Hepatocyte (in vitro differentiated cells): ENCODE measurements at places on chromosomes 5 and 9. TPM values are rescaled to one million over a fixed set of nuclear protein-coding genes. Genes with fewer than 3 reads are reported as not detected.

DNA sequence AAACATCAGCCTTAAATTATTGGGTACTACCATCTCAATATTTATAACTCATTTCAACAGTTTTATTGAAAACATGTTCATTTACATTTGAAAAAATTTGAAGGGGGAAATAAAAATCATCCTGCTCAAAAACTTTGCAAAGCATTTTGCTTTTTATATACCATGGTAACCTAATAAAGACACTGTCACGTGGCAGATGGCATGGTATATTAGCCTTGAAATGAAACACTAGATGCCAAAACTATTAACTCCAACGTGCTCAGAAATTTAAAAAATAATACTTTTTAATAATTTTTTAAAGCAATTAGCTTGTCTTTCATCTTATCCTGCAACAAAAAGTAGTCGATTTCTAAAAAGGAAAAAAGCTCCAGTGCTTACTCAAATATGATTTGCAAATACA is 88.6 kb upstream of the NFIB start:
- no peak for DNase-seq

Gene ZDHHC21
- 3.7 and 4.7 TPM in 2 replicates for polyA plus RNA-seq

DNA sequence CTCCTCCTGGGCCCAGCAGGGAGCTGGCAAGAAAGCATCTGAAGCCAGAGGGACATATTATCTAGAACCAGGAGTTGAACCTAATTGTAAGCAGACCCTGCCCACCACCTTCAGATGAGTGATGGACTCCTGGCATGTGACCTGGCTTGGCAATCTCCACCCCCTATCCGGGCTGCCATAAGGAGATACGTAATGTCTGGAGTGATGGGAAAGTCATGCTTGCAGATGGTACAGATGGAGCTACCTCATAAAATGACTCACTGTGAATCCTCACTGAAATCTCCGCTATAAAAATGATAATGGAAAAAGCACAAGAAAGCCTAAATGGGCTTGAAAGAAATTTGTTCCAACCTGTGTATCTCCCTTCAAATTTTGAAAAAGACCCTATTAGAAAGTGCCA is 157.5 kb downstream of the DMRT2 start:
- no peak for DNase-seq

Gene ALDH1A1
- polyA plus RNA-seq: 201 and 243 TPM in 2 replicates

DNA sequence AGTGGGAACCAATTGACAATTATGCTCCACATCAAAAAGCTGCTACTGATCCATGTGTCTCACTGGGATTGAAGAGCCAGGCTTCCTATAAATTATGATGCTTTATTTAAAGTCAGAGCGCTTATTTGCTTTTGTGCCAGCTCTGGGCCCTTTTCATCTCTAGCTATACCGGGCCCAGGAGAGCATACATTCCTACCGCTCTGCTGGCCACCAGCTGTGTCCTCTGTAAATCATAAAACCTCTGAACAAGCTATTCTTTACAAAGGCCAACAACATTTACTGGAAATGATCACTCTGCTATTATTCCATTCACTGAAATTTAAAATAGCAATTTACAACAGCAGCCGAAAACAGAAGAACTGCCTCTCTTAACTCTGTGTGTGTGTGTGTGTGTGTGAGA is 86.6 kb downstream of the ZNF608 start:
- no peak for DNase-seq

- peak; percentile 14 for DNase-seq
Measured at GRCh38 chr9:84667571-84668195, 1.8 kb upstream of the NTRK2 start.

DNA sequence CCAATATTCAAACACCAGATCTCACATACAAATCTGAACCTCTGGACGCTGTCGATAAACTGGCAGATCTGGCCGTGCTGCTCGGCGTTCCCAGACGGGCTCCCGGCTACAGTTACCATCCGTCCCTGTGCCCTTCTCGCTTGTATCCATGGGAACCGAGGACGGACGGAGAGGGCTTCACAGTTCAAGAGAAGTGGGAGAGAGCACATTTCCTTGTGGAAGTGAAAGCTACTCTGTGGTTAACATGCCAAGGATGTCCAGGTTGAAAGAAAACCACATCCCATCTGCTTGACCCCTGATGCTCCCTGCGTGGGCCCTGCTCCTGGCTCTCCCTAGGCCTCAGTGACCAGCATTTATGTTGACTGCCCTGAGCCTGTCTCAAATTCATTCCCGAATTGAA is 6.3 kb upstream of the DBN1 start:
- no peak for DNase-seq

DNA sequence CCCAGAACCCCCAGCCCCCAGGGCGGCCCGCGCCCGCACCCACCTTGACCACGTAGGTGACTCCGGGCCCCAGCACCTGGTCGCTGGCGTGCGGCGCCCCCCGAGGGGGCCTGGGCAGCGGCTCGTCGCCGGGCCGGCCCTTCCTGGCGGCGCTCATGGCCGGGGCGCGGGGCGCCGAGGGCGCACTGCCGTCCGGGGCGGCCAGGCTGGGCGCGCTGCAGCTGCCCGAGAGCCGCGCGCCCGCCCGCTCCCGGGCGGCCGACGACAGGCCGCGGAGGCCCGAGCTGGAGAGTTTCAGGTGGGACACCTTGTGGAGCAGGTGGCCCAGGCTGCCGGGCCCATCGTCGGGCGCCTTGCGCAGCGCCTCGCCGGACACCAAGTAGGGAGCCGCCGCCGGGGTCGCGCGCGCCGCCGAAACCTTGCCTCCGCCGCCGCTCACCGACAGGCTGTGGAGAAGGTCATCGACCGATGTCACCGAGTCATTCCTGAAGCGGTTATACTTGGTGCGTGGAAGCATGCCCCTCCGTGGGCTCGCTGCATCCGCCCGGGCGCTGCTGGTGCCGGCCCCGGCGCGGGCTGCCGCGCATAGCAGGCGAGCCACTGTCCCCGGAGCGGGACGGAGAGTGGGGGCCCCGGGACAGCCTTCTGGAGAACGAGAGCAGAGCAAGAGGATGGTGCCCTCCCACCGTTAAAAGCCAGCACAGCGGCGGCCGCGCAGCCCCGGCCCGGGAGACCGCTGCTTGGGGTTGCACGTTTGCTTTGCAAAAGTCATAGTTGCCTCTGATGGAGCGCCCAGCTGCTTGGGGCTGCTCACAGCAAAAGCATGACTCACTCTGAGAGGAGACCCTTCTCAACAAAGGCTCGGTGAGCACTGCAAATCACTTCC is at the start of gene SHC3:
Gene SHC3 (minus strand): TSS at position 875 of the 886 bp plus-strand sequence. CDS start 358 bp downstream, at position 517.
- DNase-seq: peak; percentile 23

DNA sequence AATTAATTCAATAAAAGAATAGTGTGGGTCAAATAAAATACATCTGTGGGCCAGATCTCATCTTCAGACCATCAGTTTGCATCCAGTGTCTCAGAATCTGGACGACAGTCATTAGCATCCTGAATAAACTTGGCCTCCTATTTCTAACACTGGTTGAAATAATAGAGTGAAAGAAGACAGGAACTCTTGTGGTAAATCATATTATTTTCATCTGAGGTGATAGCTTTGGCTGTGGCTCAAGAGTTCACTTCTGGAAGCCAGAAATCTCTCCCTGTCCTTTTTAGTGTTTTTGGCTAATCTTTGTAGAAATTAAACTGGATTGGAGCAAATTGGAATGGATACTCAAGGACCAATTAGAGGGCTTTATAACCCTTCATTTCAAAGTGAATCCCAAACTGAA is 63.4 kb upstream of the HMHB1 start:
- no peak for DNase-seq

- DNase-seq: no peak
Measured at GRCh38 chr9:83384214-83384613, 154.0 kb downstream of the FRMD3 start.

Gene MZB1
- polyA plus RNA-seq: 0.30 TPM in 1 of 2 replicates, not detected in the other

- DNase-seq: peak; percentile 38
Measured at GRCh38 chr9:6229619-6230018, 14.0 kb downstream of the IL33 start.

DNA sequence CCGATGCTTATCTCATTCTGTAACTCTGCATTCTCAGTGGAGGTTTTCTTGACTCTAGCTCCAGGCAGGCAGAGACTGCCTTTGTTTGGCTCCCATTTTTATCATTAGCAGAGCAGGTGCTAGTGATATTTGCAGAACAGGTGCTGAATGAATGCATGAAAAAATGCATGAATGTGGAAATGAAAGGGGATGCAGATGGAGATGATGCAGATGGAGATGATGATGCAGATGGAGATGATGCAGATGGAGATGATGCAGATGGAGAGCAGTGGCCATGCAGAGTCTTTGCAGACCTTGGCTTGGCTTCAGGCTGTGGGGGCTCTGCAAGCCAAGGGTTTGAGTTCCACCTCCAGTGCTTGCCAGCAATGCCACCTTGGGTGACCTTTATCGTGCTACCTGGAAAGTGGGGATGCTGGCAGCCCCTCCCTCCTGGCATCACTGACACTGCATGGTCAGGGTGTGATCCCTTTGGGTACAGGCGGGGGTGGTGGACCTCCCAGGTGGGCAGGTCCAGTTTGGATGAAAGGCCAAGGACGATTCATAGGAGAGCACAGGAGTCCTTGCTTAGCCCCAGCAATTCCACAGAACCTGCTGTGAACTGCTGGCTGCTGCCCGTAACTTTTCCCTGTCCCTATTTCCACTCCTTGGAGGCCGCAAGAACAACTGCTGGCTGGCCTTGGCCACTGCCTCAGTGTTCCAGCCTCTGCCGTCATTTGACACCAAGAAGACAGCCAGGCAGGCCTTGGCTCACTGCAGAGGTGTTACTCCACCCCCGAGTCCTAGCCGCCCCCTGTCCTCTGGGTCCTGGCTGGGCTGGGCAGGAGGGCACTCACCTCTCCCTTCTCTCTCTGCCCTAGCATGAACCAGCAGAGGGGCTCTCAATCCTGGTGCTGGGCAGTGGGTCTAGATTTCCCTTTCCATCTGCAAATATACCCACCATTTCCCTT is 33.0 kb downstream of the ERGIC1 start:
- DNase-seq: no peak

GRCh38 chr5:179475208-179475751 is 75.1 kb upstream of the RUFY1 start:
- DNase-seq: no peak

GRCh38 chr5:14295610-14296009 is 152.5 kb downstream of the TRIO start:
- no peak for DNase-seq

Gene PCDH12
- 0.06 and 0.42 TPM in 2 replicates for polyA plus RNA-seq

DNA sequence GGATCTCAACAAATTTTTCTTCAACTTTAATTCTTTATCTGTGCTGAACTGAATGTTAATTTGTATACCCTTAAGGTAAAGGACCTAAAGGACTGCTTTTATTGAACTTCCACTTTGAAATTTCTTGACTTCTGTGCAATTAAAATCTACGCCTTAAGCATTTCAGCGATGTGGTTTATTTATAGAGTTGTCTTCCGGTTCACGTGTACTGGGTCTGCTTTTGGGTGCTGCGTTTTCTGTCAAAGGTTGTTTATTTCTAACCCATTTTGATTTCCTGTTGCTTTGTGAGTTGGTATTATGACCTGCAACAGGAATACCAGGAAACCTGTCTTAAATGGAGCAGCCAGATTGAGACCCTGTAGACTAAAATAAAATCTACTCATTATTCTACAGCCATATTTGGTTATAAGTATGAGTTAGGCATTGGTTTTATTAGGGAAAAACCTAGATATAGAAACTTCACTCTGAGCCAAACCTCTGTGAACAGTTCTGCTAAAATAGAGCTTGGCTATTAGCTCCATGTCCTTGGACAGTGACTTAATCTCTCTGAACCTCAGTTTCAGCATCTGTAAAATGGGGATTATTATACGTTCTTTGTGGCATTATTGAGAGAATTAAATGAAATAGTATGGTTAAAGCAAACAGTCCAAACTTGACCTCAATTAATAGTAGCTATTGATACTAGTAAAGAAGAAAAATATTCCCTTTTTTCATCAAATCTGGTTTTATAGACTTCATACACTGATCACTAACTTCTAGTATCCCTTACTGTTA is 3.5 kb downstream of the MRRF start:
- no peak for DNase-seq

DNA sequence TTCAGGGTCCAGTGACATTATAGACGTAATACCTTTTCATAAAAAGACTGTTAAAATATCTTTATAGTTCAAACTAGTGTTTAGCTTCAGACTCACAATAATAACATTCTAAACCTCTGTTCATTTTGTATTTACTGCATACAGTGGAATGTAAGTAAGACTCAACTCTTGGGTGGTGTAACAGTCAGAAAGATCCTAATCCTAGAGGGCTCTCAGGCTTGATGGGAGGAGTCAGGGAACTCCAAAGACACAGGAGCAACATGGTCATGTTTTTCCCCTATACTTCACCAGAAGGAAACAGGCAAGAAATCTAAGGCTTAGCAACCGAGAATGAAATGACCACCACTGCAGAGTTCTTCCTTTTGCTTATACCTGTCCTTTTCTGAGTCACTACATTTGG is 82.6 kb downstream of the MRPS27 start:
- DNase-seq: no peak

Gene CKMT2
- 5.3 and 7.8 TPM in 2 replicates for polyA plus RNA-seq

DNA sequence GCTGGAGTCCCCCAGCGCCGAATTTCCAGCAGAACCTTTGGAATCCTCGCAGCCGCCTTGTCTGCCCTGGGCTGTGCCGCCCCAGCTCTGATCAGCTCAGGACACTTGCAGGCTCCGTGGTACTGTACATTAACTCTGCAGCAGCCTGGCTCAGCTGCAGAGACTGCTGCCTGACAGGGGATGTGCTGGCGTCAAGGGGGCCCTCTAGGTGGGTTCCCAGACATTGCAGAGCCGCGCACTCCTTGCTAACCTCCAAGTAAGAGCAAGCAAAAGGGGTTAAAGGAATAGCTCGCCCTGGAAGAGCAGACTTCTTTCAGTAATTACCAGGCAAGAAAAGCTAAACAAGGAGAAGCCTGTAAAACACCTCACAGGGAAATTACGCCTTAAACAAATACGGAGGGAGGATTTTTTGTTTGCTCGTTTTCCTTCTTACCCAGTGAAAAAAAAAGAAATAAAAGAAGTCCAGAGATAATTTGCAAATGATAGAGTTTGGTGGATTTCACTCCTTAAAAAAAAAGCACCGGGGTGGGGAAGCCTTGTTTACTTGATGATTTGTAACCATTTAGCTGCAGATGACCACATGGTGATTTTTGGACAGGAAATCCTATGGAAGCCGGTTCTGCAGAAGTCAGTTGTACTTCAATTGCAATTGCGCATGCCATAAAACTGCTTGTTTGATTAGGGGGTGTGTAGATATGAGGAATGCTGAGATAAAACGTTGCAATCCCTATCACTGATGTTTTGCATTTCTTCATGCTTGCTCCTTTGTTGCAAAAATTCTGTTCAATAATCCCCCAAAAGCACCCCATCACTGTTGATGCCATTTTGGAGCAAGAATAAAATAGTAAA is 305.8 kb downstream of the PDE4D start:
- DNase-seq: peak; percentile 80

DNA sequence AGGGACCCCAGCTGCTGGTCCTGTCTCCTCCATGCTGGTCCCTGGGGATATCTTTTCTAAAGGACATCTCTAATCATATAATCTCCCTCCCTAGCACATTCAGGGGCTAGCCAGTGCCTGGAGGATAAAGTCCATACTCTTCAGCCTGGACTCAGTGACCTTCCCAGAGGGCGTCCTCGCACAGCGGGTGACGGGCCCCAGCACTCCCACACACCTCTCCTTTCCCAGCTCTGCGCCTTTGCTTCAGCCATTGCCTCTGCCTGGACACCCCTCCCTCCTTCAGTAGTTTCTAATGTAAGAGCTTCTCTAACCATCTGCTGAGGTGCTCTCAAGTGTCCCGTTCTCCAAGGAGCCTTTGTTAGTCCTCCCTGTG is 15.2 kb upstream of the TNIP1 start:
- no peak for DNase-seq

- peak; percentile 61 for DNase-seq
Measured at GRCh38 chr9:33852216-33852826, 35.4 kb downstream of the UBE2R2 start.

Gene BTNL3
- polyA plus RNA-seq: 15.9 and 21.2 TPM in 2 replicates
